ENCODE measurements at places on chromosomes 6 and 20.
A peak's percentile ranks its signal among the peaks of the same experiment; 100 is the strongest.

DNA sequence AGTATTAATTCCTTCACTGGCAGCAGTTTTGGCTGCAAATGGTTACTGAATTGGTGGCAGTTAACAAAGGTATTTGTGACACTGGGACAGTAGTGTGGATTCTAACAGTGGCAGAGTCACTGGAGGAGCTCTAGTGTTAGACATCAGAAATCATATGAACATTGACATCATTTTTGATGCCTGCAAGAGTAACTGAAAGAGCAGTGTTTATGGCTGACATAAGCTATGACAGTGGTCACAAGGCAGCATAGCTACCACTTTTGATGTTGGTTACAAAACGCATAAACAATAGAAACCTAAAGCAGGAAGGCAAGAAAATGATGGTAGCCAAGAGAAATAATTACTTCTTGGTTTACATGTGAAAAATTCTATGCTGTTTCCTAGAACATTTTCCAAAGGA lies 326.7 kb upstream of the MAN1A1 start:
- DNase-seq = no peak

- no peak for DNase-seq
Measured at GRCh38 chr20:50152394-50153152, 950 bp downstream of the PEDS1 start.

DNA sequence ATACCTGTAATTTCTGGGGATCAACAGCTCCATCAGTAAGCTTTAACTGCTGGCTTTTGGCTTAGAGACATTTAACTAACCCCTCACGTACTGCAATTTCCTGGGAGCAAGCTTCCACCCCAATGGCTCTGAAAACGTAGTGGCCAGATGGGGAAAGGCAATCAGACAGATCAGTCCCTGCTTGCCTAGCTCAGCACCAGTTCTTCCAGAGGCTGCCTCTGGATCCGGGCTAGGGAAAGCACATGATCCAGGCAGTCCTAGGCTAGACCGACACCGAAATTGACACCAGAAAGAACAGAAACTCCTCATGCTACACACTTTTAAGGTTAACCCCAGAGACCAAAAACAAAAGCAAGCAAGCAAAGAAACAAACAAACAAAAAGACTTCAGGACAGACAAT lies 13.3 kb downstream of the PREP start:
- DNase-seq = no peak

DNA sequence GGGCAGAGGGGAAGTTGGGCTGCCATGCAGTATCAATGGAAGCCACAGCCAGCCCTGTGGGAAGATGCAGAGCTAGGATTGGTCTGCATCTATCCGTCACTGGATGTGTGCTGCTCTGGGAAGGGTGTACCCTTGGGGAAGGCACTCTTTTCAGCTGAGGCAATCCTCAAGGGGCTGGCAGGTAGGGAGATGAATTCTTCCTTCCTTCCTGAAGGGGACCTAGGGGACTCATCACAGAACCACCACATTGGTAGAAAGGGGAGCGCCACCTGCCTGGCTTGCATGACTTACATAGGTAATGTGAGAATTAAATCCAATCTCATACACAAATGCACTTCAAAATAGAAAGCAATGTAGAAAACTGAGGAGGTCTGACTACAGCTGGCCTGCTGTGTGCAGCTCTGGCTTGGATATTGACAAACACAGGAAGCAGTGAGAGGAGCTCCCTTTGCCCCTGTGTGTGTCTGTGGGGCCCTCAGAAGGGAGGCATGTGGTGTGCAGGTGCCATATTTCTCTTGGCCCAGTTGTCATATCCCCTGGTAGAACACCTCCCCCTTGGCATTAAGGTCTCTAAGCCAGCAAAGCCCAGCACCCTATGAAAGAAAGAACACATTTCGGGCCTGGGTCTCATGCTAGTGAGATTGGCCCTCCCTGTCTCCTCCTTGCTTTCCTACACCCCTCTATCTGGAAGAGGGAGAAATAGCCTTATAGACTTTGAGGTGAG lies 260.3 kb upstream of the MOCS1 start:
- DNase-seq = no peak

DNA sequence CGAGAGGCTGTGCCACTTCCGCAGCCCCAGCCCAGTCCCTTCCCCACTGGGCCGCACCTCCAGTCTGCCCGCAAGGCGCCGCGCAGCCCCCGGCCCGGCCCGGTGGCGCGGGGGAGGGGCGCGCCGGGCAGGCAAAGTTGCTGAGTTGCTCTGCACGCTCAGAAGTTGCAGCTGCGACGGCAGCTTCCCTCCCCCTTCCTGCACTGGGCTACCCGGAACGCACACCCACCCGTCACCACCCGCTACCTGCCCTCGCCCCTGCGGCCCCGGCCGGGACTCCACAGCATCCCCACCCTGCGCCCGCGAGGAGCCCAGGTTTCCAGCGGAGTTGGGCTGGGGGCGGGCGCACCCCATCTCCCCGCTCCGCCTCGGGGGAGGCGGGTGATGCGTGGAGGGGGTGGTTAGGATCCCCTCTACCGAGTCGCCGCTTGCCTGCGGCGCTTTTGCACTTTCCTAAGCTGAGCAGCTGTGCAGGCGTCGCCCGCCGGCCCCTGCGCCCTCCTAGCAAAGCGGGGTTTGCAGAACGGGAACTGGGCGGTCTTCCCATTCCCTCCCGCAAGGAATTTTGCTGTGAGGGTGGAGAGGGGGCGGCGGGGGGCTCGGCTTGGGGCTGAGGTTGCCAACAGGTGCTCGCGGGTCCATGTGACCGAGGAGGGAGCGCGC lies 55.9 kb upstream of the RREB1 start:
- peak; percentile 49 for DNase-seq

DNA sequence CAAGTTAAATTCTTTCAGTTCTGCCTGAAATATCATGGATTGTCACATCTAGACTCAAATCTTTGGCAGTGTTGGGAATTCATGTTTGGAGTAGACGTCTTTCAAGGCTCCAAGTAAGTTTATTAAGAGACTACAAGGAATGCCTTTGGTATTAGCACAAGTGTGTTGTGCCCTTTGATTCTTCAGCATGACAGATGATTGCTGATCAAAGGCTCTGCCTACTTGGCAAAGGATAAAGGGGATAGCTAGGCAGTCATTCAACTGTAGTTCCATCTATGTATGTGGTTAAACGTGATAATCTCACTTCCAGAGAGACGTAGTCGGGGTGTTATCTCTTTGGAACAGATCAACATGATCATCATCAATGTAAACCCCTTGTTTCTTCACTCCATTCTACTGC lies 86.2 kb downstream of the SPTLC3 start:
- no peak for DNase-seq

DNA sequence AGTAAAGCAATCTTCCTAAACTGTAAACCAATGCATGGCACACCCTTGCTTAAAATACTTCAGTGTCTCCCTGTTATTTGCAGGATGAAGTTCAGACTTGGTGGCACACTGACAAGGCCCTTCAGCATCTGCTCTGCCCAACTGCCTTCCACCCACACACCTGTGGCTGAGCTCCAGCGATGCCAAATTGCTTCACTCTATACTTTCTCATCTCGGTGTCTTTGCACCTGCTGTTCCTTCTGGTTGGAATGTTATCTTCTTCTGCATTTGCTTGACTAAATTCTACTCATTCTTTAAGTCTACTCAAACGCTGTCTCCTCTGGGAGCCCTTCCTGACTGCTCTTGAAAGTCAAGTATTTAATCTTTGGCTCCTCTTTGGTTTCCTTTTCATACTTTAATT lies 100.1 kb upstream of the SUPT3H start:
- no peak for DNase-seq

DNA sequence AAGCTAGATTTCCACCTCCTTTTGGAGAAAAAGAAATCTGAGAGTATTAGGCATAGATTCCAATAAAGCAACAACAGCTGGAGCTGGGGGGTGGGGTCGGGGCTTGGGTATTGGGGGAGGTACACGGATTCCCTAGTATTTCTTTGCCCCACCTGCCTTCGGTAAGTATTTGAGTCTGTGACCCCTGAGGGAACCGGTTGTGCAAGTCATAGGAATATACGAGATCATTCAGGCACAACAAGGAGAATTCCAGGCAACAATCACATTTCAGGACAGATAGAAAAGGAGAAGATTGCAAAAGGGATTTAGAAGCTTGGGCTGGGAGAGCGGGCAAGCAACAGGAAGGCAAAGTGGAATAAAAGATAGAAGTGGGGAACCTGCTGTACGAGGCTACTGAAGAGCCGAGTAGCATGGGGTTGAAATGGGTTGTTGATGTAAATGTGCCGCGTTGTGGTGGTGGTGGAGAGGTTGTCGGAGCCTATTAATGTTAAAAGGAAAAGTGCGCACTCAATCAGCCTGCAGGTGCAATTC lies 148.9 kb downstream of the BCAS1 start:
- DNase-seq = no peak

GRCh38 chr20:52201395-52201794 lies 9.8 kb upstream of the ZFP64 start:
- no peak for DNase-seq

DNA sequence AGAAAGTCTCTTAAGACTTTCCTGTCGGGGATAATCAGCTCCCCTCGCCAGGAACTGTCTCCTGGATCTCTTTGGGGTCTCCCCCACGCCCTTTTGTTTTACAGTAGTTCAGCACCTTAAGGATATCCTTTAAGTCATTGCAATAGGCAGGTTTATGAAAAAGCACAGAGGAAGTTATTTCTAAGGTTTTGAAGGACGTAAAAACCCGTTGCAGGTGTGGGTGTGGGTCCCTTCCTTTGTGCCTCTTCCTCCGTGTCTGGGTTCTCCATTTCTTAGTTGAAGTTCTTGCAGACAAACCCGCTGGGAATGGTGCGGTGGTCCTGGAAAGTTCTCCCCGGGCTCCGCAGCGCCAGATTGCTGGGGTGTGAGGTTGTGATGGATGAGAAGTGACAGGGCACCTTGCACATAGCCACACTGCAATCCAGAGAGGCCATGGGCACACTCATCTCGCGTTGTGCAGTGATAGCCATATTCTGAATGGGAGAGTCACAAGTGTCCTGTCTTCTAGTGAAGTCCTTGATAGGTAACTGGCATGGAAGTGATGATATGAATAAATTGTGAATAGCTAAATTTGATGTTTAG lies 65.2 kb downstream of the GTF2H5 start:
- no peak for DNase-seq

DNA sequence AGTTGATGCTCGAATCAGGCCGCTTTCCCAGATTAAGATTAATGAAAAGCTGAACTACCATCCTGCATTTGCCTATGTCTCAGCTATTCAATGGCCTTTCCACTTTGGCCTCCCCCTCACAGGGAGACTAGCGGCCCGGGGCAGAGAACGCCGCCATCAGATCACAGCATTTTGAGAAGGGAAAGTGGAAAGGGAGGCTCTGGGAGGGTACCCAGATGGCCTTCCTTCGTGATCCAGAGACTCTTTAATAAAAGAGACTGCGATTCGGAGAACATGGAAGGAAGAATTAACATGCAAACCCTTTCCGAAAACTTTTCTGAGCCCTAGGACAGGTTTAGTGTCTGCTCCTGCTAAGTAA lies 533 bp downstream of the MRPS18A start:
- no peak for DNase-seq

GRCh38 chr20:45028424-45029136 lies 62.3 kb downstream of the STK4 start:
- no peak for DNase-seq

- DNase-seq = no peak
Measured at GRCh38 chr6:82783587-82784236, 281.9 kb downstream of the UBE3D start.

DNA sequence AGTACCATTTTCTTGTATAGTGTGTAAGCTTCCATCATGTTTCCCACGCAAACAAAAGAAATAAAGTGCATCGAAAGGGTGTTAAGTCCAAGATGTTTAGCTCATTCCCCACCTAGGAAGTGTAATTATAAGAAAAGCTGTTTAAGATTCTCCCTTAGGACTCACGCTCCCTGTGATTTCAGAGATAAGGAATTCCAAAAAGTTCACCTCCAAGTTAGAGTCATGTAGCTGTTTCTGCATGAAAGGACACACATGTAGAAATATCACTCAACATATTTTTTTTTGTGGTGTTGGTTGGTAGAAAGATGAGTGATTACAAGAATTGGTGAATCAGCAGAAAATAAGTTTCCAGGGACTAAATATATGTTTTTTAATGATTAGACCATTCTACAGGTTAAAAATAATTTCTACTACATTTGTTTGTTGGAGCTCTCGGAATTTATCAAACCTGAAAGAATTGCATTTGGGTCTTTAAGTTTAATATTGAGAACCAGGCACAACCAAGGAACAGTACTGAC lies 10.4 kb downstream of the OPN5 start:
- no peak for DNase-seq

Measured in frontal cortex (tissue), 4 donors.